ENCODE measurements at places on chromosomes 2 and 18. TPM values are rescaled to one million over a fixed set of nuclear protein-coding genes. Genes with fewer than 3 reads are reported as not detected.

The EPHA4 gene
- total RNA-seq = 8.6 TPM

The CABLES1 gene
- 1.1 TPM for total RNA-seq

GRCh38 chr2:30209227-30209626 is 22.1 kb upstream of the LBH start:
- H3K4me3 ChIP-seq = no peak overlapping the region
- H3K4me1 ChIP-seq = no peaks in the 10 kb centered on the region
- DNase-seq = no peak
- no peaks in the 10 kb centered on the region for H3K27me3 ChIP-seq
- H3K27ac ChIP-seq = no peak overlapping the region
- no peaks in the 10 kb centered on the region for H3K36me3 ChIP-seq

The CPLX4 gene
- total RNA-seq = not detected

GRCh38 chr2:114068438-114068837 is 178.5 kb downstream of the ACTR3 start:
- DNase-seq = no peak
- no peaks in the 10 kb centered on the region for H3K4me1 ChIP-seq
- H3K4me3 ChIP-seq = no peak overlapping the region
- no peaks in the 10 kb centered on the region for H3K27me3 ChIP-seq
- H3K36me3 ChIP-seq = no peaks in the 10 kb centered on the region

GRCh38 chr2:172680436-172681068 is 55.1 kb upstream of the RAPGEF4 start:
- H3K4me3 ChIP-seq = no peak overlapping the region
- H3K4me1 ChIP-seq = no peaks in the 10 kb centered on the region
- DNase-seq = no peak
- H3K36me3 ChIP-seq = no peaks in the 10 kb centered on the region

DNA sequence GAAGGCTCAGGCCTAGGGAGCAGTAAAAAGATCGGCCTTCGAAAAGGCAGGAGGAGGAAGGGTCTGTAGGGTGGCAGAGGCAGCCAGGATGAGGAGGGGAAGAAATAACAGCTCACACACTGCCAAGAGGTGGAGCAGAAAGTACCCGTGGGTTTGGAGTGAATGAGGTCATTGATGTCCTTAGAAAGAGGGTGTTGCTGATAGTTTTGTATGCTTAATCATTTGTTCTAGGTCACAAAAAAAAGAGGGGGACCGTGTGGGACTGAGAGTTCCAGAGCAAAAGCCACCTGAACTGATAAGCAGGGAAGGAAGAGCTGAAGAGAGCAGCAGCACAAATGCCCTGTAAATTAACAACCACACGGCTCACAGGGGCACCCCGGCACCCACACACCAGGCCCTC is 140.4 kb downstream of the FAM161A start:
- H3K36me3 ChIP-seq = no peaks in the 10 kb centered on the region
- peak overlapping the region; percentile 92 for H3K27ac ChIP-seq
- peaks cover 45% of the 10 kb centered on the region for H3K4me1 ChIP-seq
- H3K27me3 ChIP-seq = no peaks in the 10 kb centered on the region
- H3K4me3 ChIP-seq = no peak overlapping the region

Data from gastrocnemius medialis (tissue), 4 donors.